Glomerular endothelial cell (primary cell): ENCODE measurements at places on chromosomes 3 and 15. TPM values are rescaled to one million over a fixed set of nuclear protein-coding genes. Genes with fewer than 3 reads are reported as not detected.

GRCh38 chr3:190562866-190563510, 49.1 kb downstream of the IL1RAP start:
- no peak for DNase-seq

DNA sequence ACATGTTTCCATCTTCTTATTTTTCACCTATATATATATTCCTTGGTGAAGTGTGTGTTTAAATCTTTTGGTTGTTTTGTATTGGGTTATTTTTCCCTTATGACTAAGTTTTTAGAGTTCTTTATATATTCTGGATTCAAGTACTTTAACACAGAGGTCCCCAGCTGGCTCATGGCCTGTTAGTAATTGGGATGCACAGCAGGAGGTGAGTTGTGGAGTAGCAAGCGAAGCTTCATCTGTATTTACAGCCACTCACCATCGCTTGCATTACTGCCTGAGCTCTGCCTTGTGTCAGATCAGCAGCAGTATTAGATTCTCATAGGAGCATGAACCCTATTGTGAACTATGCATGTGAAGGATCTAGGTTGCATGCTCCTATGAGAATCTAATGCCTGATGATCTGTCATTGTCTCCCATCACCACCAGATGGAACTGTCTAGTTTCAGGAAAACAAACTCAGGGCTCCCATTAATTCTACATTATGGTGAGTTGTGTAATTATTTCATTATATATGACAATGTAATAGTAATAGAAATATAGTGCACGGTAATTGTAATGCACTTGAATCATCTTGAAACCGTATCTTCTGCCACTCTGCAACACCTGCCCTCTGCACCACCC, 151.6 kb downstream of the RSRC1 start:
- no peak for DNase-seq

GRCh38 chr3:159271799-159272512, 470.1 kb downstream of the MFSD1 start:
- DNase-seq = no peak

- DNase-seq = no peak
Observed at GRCh38 chr3:31724651-31725050, 191.9 kb downstream of the STT3B start.

GRCh38 chr3:10521772-10522441, 16.5 kb upstream of the ATP2B2 start:
- no peak for DNase-seq

DNA sequence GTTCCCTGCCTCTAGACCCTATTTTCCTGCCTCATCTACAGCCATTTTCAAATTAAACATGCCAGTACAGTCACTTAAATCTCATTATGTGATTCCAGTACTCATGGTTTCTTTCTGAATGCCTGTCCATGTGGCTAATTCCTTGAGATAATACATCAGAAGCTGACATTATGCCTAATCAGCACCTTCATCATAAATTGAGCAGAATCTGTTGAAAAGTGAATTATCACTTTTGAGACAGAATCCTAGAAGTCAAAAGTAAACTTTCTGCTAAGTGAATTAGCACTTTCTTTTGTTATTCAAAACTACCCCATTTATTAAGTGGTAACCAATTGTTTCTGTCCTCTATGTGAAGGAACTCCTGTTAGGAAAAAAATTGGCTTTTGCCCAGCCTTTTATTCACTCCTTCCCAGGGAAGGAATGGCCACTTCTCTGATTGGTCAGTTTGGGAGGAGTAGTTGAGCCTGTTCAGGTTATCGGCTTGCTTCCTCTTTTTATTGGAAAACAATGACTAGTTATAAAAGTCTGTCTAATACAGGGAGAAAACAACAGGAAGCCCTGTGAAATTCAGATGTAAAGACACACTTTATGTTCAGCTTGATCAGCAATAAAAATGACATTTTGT, 40.5 kb downstream of the OSTN start:
- DNase-seq = peak; percentile 70

- no peak for DNase-seq
Observed at GRCh38 chr15:98703126-98703685, 54.9 kb downstream of the IGF1R start.

GRCh38 chr15:39192979-39193560, 387.8 kb upstream of the THBS1 start:
- DNase-seq = no peak

DNA sequence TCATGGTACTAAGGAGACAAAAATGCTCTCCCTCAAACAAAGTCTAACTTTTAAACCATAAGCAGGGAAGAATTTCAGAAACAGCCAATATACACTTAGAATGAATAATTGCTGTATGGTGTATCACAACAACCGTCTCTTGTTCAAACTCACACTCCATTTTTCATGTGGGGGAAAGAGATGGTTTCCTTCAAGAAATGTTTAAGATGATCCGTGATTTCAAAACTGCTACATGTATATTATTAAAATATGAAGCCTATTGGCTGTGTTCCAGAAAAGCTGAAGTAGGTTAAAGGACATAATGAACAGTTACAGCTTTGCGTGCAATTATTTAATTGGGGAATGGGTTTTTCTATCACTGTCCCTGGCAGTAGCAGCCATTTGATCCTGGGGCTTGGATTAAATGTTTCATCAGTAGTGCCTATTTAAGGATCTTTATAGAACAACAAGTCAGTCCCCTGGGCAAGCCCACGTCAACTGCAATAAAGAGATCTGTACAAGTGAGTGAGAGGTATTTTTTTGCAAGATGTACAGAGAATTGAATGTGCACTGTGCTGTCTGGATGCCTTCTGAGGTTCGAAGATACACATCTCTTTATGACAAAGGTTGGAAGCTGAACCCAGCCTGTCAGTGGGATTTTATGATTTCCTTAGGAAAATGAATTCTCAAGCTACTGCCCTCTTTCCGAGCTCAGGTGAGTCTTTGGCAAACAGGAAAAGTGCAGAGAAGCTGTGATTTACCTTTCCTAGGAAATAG, 337.2 kb upstream of the RARB start:
- no peak for DNase-seq

DNA sequence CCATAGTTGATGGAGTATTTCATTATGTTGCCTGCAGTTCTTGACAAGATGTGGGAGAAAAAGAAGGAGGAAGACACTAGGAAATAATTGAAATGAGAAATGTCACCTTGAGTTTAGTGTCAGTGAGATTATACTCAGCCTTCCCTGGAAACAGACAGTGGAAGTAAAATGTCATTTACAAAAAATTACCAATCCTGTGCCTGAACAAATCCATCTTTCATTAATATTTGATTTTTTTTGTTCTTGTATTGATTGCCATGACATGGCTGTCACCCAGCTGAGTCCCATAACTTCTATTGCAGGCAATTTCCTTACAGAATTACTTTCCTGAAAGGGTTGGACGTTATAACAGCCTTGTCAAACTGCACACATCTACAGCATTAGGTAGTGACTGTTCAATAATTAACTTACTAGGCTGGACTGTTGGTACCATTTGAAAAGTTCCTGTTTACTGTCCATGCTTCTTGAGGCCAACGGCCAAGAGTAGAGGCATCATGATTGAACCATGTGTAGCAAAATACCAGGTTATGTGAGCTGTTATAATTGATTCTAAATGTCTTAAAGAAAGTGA, 572.2 kb upstream of the LMCD1 start:
- no peak for DNase-seq

DNA sequence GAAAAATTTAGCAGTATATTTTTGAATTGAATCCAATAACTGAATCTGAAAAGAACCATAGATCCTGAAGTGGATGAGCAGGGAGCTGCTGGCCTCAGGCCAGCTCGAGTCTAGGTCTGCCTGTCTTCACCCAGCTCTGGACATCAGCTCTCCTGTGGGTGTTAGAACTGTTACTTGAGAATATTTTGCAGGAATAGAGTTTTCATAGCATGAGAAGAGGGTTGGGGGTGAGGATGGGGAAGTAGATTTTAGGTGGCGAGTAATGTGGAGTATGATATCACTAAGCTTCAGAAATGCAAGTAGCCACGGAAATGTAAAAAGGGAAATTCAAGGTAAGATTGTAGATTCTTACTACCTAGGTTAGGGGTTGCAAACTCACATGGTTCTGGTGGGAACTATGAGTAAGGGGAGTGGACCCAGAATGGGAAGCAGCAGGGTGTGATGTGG, 6.2 kb downstream of the RAB8B start:
- no peak for DNase-seq

DNA sequence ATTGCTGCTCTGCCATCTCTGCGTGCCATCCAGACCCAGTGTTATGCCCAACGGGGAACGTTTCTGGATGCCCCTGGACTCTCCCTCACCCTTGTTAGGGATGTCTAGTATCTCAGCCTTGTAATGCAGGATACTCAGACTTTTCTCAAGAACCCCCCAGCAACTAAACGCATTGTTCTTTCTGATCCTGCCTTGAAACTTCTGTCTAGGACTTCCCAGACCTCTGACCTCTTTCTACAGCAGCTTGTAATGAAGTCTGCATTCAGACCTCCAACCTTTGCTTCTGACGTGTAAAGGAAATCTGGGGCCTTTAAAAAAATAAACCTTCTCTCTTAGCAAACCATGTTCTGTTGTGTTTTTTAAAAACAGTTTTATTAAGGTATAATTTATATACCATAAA, 139.5 kb downstream of the KCNAB1 start:
- DNase-seq = no peak

- no peak for DNase-seq
Observed at GRCh38 chr3:111929484-111929883, 49.3 kb upstream of the ABHD10 start.

DNA sequence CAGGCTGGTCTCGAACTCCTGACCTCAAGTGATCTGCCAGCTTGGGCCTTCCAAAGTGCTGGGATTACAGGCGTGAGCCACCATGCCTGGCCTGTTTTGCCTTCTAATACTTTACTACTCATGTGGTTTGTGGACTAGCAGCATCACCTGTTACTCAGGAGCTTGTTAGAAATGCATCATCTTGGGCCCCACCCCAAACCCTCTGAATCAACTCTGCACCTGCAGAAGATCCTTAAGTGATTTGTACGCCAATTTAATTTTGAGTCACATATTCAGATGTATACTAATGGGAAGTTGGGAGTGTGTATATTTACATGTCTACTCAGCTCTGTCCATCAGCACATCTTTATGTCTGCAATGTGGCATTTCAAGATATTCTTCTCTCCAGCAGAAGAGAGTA, 6.1 kb downstream of the TBC1D21 start:
- no peak for DNase-seq

DNA sequence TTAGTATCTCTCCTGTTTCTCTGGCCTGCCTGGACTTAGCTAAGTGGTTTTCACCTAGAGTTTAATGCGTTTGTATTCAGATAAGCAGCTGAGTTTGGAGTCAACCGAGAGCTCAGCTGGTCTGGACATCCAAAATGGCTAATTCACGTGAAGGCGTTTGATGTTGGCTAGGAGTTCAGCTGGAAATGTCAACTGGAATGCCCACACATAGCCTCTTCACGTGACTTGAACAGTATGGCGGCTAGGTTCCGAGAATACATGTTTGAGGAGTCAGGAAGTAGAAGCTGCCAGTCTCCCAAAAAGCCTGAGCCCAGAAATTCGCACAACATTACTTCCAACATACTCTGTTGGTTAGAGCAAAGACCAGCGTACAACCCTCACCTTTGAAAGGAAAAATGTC, 2.2 kb downstream of the USP8 start:
- no peak for DNase-seq

DNA sequence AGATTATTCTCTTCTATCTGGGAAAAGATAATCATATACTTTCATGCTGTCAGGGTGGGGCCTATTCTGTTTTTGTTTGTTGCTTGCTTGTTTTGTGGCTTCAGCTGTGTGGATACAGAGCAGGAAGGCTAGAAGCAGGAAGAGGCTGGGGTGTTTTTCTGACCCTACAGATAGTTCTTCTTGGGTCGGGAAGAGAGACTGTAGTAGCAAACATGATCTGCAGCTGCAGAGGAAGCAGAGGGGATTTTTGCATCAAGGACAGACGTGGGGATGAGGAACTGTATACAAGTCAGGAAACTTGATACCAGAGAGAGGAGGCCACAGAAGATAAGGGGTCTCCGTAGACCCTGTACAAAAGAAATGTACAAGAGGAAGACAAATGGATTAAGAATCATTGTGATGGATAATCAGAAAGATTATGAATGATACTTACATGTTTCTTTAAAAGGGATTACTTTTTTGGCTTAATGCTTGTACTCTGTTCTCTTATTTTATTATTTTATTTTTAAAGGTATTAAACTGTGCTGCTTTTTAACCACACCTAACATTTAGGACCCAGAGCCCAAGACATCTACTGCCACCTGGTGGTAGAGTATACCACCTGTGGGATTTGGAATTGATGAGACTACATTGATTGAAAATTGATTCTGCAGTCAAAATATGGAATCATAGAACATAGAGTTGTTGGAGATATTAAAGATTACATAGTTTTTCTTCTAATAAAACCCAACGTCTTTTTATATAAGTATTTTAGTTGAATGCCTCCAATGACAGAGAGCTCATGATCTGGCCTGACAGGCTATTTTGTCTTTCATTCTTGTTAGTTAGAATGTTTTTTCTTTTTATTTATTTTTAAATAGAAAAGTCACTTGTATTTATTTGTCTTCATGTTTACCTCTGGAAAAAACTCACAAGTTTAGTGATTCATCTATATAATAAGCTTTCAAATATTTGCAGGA, 87.3 kb upstream of the ROPN1 start:
- peak; percentile 14 for DNase-seq

PDZRN3 gene
- total RNA-seq = 0.76 TPM in 1 of 2 replicates, not detected in the other

ZNF860 gene
- 1.2 and 1.5 TPM in 2 replicates for total RNA-seq

KCNMB3 gene
- 0.53 and 2.1 TPM in 2 replicates for total RNA-seq

FGF12 gene
- total RNA-seq = 2.1 and 6.4 TPM in 2 replicates

AHSG gene
- not detected in 2 replicates for total RNA-seq

TMEM212 gene
- total RNA-seq = not detected in 2 replicates
